ENCODE measurements at places on chromosomes 12 and 14. TPM values are rescaled to one million over a fixed set of nuclear protein-coding genes. Genes with fewer than 3 reads are reported as not detected.

DNA sequence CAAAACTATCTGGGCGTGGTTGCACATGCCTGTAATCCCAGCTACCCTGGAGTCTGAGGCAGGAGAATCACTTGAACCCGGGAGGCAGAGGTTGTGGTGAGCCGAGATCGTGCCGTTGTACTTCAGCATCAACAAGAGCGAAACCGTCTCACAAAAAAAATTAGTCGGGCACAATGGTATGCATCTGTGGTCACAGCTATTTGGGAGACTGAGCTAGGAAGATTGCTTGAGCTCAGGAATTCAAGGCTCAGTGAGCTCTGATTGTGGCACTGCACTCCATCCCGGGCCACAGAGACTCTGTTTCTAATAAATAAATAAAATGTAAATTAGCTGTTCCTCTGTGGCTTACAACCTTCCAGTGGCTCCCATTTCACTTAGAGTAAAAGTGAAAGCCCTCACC lies 28.0 kb downstream of the RCOR1 start:
- no peak for DNase-seq

DNA sequence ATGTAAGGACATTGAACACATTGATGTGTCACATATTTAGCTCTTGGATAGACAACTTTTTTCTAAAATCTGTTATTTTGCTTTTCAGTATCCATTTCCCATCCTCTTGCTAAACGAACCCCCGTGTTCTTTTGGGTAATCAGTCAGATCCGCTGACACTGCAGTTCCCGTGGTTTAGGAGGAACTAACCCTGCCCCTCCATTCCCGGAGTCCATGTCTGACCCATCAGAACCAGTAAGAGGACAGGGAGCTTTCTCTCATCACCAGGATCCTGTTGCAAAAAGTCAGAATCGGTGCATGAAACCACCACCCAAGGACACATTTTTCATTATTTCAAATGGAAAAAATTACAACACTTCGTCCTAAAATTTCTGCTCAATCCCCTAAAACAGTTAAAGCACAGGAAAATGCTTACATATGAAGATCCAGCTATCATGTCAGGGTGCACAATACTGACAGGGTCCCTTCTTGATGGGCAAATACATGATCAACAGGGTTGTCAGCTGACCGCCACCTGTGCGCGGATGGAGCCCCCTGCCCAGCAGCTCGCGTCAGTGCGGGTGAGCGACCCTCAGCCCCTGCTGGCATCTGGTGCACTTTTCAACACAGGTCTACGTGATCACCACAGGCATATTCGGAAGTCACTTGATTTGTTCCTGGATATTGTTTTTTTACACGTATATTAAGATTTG lies 276.8 kb downstream of the ADGRD1 start:
- no peak for DNase-seq

HELB gene
- total RNA-seq, result 2.0 TPM

METTL3 gene
- total RNA-seq, result 81.7 TPM

TCP11L2 gene
- 2.4 TPM for total RNA-seq

All from epithelial cell of proximal tubule (primary cell).